ENCODE measurements at places on chromosomes 5 and 9. TPM values are rescaled to one million over a fixed set of nuclear protein-coding genes. Genes with fewer than 3 reads are reported as not detected.

DNA sequence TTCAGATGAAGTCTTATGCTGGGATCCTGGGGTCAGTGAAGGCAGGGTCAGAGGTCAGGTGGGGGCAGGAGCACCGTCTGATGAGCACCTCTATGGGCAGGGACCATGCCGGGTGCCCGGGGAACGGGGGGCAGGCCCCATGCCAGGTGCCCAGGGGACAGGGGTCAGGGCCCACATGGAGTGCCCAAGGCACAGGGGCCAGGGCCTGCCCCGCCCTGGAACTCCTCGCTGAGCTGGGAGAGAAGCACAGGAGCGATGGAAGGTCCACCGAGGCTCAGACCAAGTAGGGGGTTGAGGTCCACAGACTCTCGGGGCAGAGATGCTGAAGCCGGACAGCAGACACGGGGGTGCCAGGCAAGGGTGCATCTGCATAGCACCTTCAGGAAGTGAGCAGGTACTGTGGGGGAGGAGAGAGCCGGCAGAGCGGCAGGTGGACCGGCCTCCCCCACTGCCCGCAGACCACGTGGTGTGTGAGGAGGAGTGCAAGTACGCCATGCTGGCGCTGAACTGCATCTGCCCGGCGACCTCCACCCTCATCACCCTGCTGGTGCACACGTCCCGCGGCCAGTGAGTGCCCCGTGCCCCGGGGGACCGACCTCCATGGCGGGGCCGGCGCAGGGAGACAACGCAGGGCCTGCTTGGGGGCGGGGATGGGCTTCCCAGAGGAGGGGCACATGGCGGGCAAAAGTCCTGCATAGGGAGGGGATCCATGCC lies 67.7 kb downstream of the KCNT1 start:
- no peak for DNase-seq

- DNase-seq: no peak
Measured at GRCh38 chr5:38757451-38758245, 88.2 kb upstream of the OSMR start.

GRCh38 chr9:37150415-37150814 lies 30.0 kb downstream of the ZCCHC7 start:
- no peak for DNase-seq

Gene PDGFRB
- 0.21 TPM for total RNA-seq

Gene BRINP1
- total RNA-seq: not detected

- DNase-seq: no peak
Measured at GRCh38 chr9:117258184-117258866, 156.5 kb downstream of the ASTN2 start.

Gene ZNF367
- total RNA-seq: 29.0 TPM

GRCh38 chr9:14056316-14056861 lies 257.6 kb downstream of the NFIB start:
- no peak for DNase-seq

DNA sequence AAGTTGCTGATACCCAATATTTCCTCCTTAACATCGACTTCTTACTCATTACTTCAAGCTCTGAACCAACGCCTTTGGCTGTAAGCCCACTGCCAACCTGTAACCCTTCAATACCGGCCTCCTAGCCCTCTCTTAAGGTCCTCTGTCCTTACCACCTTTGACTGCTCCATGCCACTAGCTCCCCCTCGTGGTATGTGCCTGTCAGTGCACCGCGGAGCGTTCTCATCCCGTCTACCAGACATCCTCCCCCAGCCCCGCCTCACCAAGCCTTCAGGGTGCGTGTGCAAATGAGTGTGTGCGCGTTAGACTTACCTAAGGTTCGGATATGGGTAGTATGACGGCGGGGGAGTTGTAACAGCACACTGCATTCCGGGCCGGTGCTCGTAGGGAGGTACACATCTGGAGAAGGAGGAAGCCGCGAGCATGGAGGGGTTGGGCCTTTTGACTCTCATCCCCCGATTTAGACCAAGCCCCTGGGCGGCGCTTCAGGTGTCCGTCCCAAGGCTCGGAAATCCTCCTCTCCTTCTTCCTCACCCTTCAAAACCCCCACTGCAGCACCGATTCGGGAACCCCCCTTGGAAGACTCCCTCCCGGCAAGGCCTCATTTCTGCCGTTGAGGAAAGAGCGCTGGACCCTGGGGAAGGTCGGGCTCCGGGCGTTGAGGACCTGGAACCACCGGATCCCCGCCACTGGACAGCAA lies 2.8 kb upstream of the MYORG start:
- peak; percentile 96 for DNase-seq

GRCh38 chr5:136891175-136891972 lies 526.0 kb upstream of the TRPC7 start:
- DNase-seq: no peak

- DNase-seq: no peak
Measured at GRCh38 chr5:149265597-149265996, 6.1 kb upstream of the AFAP1L1 start.

Gene SUSD3
- total RNA-seq: 72.8 TPM

- DNase-seq: no peak
Measured at GRCh38 chr5:142668336-142668735, 17.6 kb downstream of the FGF1 start.

Gene F2RL1
- 2.3 TPM for total RNA-seq

Gene NUTM2G
- not detected for total RNA-seq

DNA sequence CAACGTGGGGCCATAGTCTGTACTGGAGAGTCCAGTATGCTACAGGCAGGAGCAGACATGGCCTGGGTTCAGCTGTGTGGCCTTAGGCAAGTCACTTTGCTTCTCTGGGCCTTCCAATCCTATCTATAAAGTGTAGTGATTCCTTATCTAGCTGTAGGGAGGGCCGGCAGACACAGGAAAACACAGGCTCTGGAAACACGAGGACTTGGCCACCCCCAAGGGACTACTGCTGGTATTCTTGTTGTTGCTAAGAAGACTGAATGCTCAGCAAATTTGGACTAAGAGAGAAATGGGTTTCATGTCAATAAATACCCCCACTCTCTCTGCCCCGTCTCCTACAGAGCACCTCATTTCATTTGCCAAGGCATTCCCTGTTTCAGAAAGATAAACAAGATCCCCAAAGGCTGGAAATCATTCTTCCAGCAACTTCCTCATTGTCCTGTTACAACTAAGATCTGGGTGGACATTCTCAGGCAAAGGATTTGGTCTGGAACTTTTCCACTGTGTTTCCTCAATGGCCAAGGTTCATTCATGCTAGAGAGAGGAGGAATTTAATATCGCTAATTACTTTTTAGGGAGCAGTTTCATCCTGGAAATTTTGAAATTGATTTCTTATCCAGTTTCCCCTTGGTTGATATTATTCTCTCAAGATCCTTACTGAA lies 105.8 kb downstream of the GABBR2 start:
- no peak for DNase-seq

DNA sequence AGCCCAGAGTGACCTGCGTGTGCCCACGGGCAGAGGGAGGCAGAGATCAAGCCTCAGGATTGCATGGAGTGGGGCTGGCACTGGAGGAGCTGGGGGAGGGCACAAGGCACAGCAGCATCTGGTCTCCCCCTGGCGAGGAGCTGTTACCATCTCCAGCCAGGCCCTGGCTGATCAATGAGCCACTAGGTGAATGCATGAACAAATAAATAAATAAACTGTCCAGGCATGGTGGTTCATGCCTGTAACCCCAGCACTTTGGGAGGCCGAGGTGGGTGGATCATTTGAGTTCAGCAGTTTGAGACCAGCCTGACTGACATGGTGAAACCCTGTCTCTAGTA lies 14.3 kb upstream of the PSMB7 start:
- DNase-seq: no peak

- DNase-seq: no peak
Measured at GRCh38 chr5:131523500-131524185, 111.4 kb downstream of the RAPGEF6 start.

DNA sequence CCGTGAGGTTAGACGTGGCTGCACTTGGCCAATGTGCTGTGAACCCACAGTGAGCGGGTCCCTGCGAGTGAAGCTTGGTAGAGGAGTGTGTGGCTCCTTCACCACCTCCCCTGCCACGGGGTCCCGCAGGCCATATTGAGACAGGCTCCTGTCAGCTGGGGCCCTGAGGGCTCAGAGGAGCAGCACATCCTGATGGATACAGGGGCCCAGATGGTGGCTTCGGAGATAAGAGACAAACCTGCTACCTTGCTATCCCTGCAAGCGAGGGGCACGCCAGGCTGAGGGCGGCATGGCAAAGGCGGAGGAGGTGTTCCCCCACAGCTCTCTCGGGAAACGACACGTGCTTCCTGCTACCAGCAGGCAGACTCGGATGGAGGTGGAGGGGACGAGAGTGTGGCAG lies 33.1 kb downstream of the SLC6A3 start:
- DNase-seq: no peak
